ENCODE measurements at places on chromosomes 11 and 22. TPM values are rescaled to one million over a fixed set of nuclear protein-coding genes. Genes with fewer than 3 reads are reported as not detected.

The CATSPERZ gene
- total RNA-seq: 0.15 TPM

The CFAP300 gene
- 5.5 TPM for total RNA-seq

The ASCC2 gene
- 27.8 TPM for total RNA-seq

The LRP4 gene
- 8.6 TPM for total RNA-seq

The PPARA gene
- 10.7 TPM for total RNA-seq

The PAFAH1B2 gene
- 147 TPM for total RNA-seq

Data from smooth muscle cell of the coronary artery (primary cell).